NCI-H510A treated with DMSO at 0.1 percent for 48 hours (cell line): ENCODE measurements at places on chromosomes 1 and 21.

GRCh38 chr1:226609836-226610455 is 61.4 kb downstream of the STUM start:
- no peak for DNase-seq

- no peak for DNase-seq
Measured at GRCh38 chr1:163813251-163813650, 491.5 kb downstream of the NUF2 start.

GRCh38 chr1:6014130-6014999 is 22.1 kb upstream of the NPHP4 start:
- DNase-seq: no peak

- peak; percentile 58 for DNase-seq
Measured at GRCh38 chr1:223714849-223715603, 2.7 kb downstream of the CAPN2 start.

GRCh38 chr1:1353389-1354151 is 4.4 kb upstream of the DVL1 start:
- peak; percentile 46 for DNase-seq

DNA sequence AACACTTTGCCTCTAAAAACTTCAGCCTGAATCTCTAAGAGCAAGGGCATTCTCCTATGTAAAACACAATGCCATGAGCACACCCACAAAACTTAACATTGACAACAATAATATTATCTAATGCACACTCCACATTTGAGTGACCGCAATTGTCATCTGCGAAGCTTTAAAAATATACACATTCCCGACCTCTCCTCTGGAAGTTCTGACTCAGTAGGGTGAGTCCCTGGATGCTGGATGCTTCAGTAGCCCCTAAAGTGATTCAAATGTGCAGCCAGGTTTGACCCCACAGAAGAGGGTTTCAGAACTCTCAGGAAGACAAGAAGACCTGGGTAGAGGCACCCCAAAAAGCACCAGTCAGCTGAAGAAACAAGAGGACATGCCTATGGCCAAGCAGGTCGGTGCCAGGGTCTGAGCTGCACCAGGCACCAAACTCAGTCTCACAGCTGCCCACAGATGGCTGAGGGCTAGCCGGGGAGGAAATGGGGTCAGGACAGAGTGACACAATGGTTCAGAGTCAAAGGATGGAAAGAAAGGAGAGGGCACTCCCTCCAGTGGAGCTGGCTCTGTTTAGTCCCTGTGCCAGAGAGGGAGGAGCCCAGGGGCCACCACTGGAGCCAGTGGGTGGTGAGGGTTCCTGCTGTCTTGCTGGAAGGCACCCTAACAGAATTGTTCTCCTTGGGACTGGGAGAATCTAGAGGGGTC is 17.4 kb downstream of the PIK3C2B start:
- DNase-seq: no peak

DNA sequence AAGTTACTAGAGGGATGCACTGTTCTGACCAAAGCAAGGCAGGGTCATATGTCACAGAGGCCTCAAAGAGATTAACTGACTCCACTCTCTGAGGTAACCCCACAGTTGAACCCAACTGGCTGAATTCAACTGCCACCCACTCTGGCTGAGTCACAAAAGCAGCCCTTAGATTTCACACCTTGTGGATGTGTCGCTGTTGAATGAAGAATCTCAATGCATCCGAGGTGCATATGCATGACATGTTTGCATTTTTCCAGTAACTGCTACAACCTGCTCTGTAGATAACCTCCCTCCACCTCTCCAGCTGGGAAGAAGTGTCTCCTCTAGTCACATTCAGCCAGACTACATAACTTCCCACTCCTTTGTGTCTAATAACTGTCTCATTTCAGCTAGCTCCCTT is 27.9 kb upstream of the KIF21B start:
- DNase-seq: no peak

GRCh38 chr1:65001231-65001792 is 35.0 kb upstream of the JAK1 start:
- no peak for DNase-seq

DNA sequence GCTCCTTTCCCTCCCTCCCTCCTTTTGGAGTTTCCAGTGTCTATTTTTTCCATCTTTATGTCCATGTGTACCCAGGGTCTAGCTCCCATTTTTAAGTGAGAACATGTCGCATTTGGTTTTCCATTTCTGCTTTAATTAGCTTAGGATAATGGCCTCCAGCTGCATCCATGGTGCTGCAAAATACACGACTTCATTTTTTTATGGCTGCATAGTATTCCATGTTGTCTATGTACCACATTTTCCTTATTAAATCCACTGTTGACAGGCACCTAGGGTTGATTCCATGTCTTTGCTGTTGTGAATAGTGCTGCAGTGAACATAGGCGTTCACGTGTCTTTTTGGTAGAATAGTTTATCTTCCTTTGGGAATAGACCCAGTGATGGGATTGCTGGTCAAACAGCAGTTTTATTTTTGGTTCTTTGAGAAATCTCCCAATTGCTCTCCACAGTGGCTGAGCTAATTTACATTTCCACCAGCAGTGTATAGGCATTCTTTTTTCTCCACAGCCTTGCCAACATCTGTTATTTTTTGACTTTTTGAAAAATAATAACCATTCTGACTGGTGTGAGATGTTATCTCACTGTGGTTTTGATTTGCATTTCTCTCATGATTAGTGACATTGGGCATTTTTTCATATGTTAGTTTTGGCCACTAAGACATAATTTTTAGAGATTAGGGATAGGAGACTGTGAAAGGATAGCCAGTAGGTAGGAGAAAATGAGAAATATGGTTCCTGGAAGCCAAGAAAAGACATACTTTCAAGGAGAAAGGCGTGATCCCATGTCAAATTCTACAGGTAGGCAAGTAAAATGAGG is 50.4 kb downstream of the ADAMTS1 start:
- DNase-seq: no peak

GRCh38 chr21:15007716-15008296 is 57.0 kb downstream of the NRIP1 start:
- DNase-seq: no peak

- DNase-seq: no peak
Measured at GRCh38 chr1:53134961-53135734, 7.3 kb downstream of the SLC1A7 start.

DNA sequence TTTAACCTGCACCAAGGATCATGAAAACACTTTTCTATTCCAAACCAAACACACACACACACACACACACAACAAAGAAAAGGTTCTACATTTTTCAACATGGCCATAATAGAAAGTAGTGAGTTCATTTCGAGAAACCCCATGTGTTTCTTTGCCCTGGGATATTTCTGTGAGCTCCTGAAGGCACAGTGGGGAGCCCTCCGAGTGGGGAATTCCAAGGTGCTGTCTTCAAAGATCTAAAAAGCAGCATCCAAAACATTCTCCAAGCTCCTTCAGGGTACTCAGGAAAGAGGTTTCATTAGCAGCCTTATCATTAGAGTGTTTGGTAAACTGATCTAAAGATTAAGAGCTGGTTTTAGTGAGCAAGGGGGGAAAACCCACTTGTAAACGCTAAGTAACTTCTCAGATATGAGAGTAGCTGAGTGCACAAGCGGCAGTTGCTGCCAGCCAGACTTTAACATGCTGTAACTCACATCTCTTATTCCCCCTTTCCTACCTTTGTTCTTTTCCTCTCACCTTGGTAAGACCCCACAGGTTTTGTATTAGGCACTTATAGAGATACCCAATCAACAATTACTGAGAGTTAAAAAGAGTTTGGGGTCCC is 38.3 kb downstream of the ZC3H11B start:
- DNase-seq: no peak

- no peak for DNase-seq
Measured at GRCh38 chr1:31020007-31020790, 45.3 kb downstream of the PUM1 start.
